Spinal cord (tissue), 10 donors: ENCODE measurements at places on chromosomes 2 and 18. TPM values are rescaled to one million over a fixed set of nuclear protein-coding genes. Genes with fewer than 3 reads are reported as not detected.
A peak's percentile ranks its signal among the peaks of the same experiment; 100 is the strongest.

DNA sequence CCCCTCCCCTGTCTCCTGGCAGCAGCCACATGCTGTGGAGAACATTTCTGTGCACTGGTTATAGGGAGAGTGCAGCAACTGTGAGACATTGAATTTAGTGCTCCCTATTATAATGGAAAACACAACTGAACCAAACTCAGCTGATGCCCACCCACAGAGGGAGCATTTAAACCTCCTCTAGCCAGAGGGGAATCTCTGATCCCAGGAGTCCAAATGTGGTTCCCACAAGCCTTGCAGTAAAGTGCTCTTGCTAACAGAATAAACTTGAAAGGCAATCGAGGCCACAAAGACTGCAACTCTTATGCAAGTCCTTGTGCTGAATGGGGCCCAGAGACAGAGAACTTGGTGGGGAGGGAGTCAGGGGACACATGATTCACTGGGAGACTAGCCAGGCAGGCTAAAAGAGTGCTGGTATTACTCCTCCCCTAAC lies 638.8 kb upstream of the VRK2 start:
- peak; percentile 64 for DNase-seq
- H3K4me1 ChIP-seq, result no peaks in the 10 kb centered on the region
- no peak overlapping the region for H3K4me3 ChIP-seq
- no peaks in the 10 kb centered on the region for H3K36me3 ChIP-seq
- H3K27ac ChIP-seq, result peak overlapping the region; percentile 21

GRCh38 chr2:196442211-196442610 lies 197.3 kb upstream of the CCDC150 start:
- H3K4me3 ChIP-seq, result no peak overlapping the region
- H3K27ac ChIP-seq, result no peak overlapping the region
- DNase-seq, result no peak
- H3K4me1 ChIP-seq, result no peaks in the 10 kb centered on the region
- no peaks in the 10 kb centered on the region for H3K27me3 ChIP-seq

The AGXT gene
- not detected for total RNA-seq

The ITGA4 gene
- 23.0 TPM for total RNA-seq
